ENCODE measurements at places on chromosomes 3 and 15. TPM values are rescaled to one million over a fixed set of nuclear protein-coding genes. Genes with fewer than 3 reads are reported as not detected.

GRCh38 chr3:101687142-101687931, 819 bp upstream of the RPL24 start:
- no peak for DNase-seq

GRCh38 chr15:95086531-95087252, 855.3 kb downstream of the MCTP2 start:
- DNase-seq = no peak

ARGFX gene
- total RNA-seq = not detected

C2CD4A gene
- not detected for total RNA-seq

DNA sequence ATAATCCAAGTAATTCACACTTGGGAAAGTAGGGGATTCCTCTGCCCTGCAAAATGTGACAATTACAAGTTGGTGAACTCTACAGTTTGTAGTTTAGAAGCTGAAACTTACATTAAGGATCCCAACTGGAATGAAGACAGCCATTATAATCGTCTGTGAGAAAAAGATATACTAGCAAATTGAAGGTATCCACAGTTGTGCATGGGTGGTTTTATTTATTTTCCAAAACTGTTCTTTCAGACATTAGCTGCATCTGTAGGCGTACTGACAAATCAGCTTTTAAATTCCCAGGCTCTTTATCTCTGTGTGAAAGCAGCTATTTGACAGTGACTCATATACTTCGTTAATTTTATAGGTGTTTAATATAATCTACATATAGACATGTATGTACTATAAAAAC, 12.5 kb upstream of the ISL2 start:
- DNase-seq = no peak

DNA sequence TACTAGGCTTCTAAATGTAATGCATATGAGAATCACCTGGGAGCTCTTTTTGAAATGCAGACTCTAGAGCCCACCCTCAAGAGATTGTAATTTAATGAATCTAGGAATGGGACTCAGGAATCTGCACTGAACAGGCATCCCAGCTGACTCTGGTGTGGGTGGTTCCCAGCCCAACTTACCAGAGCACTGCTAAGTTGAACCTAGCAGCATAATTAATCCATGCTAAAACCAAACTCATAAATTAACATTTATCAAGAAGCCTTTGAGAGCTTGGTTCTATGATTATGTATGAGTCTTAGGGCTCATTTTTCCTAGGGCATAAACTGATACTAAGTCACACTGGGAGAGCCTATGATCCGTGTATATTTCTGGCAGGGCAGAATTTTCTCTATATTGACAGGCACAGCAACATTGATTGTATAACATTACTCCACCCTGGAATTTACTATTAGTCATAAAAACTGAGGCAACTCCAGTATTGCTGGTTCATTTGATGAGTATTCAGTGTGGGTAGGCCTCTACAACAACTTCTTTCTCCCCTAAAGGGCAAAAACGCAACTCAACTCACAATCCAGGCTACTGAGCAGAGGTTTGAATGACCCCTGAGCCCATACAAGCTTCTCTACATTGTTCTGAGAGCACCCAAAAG, 10.7 kb upstream of the CSTA start:
- no peak for DNase-seq

Measured in sciatic nerve (tissue), 2 donors.